SJSA1 (cell line): ENCODE measurements at places on chromosomes 7 and 10.

DNA sequence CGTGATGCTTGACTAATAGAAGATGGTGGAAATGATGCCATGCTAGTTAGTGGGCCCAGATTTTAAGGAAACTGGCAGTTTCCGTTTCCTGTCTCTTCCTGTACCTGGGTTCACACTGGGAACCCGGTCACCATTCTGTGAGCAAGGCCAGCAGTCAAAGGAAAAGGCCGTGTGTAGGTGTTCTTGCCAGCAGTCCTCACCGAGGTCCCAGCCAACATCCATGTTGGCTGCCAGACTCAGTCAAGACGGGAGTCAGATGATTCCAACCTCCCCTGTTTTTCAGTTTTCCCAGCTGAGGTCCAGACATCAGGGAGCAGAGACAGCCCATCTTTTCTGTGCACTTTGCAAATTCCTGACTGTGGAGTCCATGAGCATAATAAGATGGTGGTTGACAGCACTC, 15.2 kb upstream of the PILRB start:
- no peak for DNase-seq

DNA sequence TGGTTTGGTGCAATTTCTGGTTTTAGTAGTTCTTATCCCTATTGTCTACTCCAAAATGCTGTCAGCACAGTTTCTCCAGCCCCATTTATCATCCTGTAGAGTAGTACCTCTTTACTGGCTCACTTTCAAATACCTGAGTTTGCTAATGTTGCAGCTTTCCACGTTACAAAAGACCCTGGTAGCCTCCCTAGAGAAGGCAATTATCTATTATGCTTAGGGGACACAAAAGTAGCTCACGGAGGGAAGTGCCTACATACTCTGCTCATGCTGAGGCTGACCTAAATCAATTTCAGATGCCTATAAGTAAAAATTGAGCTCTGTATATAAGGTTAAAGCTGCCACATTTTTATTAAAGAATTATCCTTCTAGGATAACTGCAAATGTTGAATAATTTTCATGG, 603.6 kb downstream of the CNTNAP2 start:
- DNase-seq: no peak

DNA sequence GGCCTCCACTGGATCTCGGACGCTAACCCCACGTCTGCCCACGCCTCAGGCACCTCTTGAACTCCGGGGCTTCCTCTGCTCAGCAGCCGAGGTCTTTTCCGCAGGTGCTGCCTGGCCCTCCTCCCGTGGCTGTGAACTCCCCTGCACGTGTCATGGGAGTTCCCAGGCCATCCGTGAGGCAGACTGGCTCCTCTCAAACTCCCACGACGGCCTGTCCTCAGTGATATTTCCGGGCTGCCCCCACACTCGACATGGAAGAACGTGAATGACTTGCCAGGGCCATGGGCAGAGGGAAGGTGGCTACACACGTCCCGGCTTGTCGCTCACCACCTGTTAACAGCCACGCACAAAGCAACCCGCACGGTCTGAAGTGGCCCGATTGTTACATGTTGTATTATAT, 110.9 kb downstream of the ADARB2 start:
- DNase-seq: no peak

- no peak for DNase-seq
Observed at GRCh38 chr10:32256613-32257437, 90.1 kb downstream of the EPC1 start.

DNA sequence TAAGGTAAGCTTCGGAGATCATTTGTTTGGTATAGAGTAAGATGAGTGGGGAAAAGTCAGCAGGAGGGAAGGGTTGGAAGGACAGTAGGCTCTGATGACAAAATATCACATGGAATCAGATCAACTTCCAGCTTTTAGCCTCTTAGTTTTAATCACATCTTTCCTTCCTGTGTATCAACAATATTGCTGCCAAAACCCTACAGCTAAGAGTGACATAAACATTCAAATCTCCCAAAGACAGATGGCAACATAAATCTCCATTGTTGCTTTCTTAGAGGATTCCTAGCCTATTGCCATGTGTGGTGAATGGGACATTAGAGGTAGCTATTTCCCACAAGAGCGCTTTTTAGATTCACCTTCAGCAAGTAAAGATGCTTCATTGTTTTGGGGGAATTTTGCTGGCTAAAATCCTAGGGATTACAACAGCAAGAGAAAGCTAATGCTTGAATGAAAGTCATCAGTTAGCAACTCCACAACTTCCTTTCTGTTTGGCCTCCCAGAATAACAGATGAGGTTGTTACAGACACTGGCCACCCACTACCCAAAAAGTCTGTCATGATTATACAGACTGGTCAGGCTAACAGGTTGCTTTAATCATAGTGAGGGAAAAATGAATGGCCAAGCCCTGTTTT, 35.2 kb upstream of the FZD1 start:
- DNase-seq: no peak

DNA sequence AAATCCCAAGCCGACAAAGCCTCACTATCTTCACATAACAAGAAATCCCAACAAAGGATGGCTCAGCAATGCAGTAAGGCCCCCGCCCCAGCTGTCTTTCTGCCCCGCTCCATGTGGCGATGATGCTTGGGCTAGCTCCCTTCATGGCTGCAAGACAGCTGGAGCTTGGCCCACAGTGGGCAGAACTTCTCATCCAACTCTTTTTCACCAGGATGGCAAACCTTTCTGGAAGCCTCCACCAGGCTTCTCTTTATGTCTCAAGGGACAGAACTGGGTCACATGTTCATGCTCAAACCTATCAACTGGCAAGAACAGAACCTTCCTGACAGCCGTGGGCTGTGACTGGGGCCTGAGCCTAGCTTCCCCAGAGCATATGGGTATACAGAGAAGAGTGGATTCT, 260.5 kb upstream of the MKLN1 start:
- no peak for DNase-seq

GRCh38 chr7:94632338-94633013, 23.5 kb downstream of the SGCE start:
- DNase-seq: no peak

DNA sequence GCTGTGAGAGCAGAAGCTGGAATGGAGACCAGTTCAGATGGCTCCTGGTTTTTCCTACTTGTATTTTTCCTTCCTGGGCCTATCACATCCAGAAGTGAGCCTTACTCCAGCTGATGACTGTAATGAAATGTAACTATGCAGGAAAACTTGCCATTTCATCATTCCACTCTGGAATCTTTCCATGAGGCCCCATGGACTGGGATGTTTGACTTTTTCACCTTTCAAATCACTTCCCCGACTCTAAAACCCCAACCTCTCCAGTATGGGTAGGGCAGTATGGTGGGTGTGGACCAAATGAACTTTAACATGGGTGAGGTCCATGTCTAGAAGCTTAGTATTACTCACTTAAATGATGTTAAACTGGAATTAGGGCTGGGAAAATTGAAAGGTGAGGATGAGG, 40.3 kb upstream of the DLD start:
- DNase-seq: no peak

- no peak for DNase-seq
Observed at GRCh38 chr10:28113202-28113601, 114.3 kb upstream of the ODAD2 start.

DNA sequence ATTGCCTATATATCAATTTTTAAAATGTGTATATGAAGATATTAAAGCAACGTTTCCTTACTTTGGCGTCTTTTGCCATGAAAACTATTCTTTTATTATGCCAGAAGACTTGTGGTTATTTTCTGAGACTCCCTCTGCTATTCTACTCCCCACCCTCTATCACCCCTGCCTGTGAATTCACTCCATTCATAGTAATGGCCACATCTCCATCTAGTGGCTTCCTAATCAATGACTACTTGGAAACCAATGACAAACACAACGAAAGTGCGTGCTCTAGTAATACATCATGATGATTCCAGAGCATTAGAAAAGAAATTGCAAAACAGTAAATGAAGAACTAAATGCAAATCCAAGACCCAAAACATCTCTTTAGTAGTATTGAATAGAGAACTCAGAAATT, 186.7 kb upstream of the HGF start:
- no peak for DNase-seq

DNA sequence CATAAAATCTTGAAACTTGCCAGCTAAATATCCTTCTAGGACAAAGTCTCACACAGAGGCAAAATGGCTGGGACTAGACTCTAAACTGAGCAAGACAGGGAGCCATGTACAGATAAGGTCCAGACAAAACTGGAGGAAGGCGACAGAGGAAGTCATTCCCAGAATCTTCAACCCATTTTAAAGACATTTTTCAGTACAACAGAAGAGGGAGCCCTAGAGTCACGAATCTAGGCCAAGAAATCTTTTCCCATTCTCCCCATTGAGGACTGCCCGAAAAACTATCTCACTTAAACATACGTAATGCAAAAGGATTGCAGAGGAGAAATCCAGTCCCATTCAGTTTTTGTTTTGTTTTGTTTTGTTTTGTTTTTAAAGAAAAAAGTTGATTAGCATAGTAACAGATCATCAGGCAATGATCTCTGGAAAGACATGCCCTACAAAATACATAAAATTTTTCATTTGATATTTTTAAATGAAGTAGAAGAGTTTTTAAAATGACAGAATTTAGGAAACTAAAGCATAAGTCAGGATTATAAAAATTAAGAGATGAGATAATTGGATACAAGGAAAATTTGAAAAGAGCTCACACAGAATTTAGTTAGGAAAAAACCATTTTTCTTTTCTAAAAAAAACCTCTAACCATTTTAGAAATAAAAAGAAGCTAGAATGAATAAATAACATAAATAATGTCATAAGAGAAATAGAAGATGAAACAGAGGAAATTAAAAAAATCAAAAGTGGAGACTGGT, 16.9 kb upstream of the PRF1 start:
- DNase-seq: no peak

GRCh38 chr10:99358101-99358500, 28.9 kb downstream of the CNNM1 start:
- no peak for DNase-seq

DNA sequence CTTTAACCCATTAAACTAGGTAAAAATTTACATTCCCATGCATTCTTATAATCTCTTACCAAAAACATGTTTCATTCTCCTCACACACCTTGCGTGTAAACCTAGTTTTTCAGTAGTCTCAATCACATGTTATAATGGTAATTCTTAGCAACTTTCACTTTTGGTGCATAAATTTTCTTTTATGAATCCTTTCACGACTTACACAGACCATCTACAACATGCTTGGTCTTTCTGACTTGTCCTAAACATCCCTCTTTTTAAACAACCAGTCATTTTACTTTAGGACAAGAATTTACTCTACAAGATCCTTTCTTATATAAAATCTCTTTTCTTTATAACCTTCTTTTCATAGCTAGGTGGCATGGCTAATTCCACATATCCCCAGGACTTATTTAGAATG, 25.8 kb downstream of the FBXL13 start:
- no peak for DNase-seq

GRCh38 chr7:30176463-30177109, 41.8 kb downstream of the MTURN start:
- no peak for DNase-seq

DNA sequence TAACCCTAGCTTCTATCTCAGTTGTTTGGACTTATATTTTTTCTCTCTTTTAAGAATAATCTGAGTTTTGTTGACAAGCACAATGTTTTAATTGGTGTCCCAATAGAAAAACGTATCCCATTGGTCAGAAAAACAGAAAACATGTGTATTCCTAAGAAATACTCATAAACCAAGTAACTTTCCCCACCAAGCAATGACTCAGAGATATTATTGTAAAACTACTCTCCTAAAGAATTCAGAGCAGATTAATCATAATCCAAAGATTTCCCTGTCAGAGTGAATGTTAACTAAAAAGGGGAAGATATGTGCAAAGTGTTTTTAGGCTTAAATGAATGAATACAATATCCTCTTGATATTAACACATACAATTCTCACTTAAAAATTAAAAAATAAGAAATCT, 29.4 kb upstream of the MBL2 start:
- no peak for DNase-seq

DNA sequence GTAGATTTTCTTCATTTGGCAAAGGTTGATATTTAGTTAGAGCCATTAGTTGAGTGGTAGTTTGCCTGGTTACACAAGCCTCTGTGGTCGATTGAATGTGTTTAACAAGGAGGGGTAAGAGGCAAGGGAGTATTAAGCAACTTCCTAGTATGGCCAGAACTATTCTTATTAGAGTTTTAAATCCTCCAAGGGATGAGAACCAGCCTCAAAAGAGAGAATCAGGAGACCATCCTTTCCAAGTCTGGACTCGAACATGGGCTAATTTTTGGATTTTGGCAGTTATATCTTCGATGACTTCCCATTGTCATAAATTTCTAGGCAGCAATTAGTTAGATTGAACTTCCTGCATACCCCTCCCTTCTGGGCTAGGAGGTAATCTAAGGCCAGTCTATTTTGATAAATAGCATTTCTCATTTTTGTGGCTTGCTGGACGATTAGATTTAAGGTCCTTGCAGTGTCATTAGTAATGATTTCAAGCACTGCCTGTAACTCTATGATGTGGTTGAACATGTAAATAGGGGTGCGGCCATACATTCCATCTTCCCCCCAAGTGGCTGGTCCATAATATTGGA, 219.5 kb upstream of the KCND2 start:
- DNase-seq: no peak

GRCh38 chr10:3811291-3811870, 26.4 kb upstream of the KLF6 start:
- DNase-seq: peak; percentile 83

DNA sequence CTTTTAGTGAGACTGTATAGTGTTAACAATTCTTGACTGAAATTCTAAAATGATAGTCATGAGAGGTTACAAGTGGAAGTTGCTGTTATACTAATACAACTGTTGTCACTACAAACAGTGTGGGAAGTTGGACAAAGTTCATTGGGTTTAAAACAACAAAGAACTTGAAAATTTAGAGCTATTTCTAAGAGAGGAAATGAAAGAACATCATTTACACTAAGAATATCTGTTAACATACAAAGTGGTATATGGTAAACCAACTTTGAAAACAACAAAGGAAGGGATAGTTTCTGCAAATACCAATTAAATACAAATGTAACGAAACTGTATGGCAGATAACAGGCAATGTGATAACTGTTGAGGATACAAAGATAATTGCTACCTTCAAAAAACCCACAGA, 11.6 kb downstream of the MTPN start:
- DNase-seq: no peak

DNA sequence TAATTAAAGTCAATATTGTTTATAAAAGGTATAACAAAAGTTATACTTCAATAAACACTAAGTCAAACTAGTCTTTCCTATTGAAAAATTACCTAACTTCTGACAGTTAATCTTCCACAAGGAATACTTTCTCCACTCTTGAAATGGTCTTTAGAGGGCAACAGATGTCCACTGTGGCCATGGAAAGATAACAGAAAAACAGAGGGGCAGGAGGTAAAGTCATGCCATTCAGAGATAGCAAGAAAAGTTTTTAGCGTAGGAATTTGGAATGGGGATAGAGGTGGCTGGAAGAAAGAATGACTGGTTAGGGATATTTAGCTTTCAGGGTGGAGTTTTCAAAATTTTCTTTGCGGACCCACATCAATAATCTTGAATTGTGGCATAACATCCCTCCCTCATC, 34.7 kb downstream of the HYCC1 start:
- no peak for DNase-seq
